ENCODE measurements at places on chromosomes 11 and 22.

GRCh38 chr22:49997251-49997599 is 15.3 kb downstream of the IL17REL start:
- DNase-seq, result no peak

- DNase-seq, result no peak
Measured at GRCh38 chr11:65593518-65594414, 1.8 kb downstream of the KCNK7 start.

GRCh38 chr11:63769714-63770455 is 1.3 kb upstream of the ZFTA start:
- no peak for DNase-seq

DNA sequence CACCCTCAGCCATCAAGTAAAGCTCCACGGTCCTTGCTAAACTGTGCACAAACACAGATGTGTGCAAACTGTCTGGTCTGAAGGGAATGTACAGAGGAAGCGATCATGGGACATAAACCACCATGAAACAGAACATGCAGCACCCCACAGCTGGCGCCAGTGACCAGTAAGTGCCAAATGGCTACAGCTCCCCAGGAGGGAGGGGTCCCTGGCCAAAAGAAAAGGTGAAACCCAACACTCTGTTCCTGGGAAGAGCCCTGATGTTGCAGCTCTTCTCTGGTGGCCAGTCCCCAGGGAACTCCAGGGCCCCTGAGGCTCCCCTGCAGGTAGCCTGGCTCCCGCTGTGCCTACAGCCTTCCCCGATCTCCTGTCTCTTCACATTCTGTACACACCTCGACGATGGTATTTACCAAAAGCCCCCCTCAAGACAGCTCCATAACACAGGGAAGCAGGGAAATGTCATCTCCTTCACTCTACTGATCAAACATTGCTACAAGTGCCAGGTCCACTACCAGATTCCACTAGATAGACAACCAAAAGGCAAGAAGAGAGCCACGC is 2.9 kb downstream of the DGCR6L start:
- no peak for DNase-seq

DNA sequence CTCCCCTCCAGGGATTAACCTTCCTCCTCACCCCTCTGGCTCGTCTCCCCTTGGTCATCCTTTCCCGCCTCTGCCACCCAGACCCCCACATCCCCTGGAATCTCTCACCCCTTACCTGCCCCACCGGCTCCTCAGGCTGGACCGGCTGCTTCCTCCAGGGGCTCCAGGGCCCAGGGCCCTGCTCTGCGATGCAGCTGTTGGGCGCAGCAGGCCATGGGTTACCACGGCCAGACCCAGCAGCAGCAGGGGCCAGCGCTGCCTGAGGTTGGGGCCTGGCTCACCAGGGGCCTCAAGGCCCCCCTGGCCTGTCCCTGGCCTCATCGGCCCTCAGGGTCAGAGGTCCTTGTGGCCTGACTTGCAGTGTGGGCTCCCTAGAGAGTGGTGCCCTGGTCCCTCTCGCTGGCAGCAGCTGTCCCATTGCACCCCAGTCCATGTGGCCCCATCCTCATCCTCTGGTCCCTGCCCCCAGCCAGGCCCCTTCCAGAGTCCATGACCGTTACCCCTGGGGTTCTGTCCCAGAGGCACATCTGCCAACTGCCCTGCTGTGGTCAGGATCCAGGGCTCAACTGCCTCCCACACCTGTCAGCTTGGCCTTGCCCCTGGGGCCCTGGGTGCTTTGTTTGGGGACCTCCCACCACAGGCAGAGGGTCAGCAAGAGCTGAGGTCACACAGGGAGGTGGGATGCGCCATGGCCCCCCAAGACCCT is at the start of gene IGLL1:
TSS of gene IGLL1 (minus strand) at position 421 of the 706 bp plus-strand sequence. CDS start at position 321, 100 bp downstream.
- no peak for DNase-seq

DNA sequence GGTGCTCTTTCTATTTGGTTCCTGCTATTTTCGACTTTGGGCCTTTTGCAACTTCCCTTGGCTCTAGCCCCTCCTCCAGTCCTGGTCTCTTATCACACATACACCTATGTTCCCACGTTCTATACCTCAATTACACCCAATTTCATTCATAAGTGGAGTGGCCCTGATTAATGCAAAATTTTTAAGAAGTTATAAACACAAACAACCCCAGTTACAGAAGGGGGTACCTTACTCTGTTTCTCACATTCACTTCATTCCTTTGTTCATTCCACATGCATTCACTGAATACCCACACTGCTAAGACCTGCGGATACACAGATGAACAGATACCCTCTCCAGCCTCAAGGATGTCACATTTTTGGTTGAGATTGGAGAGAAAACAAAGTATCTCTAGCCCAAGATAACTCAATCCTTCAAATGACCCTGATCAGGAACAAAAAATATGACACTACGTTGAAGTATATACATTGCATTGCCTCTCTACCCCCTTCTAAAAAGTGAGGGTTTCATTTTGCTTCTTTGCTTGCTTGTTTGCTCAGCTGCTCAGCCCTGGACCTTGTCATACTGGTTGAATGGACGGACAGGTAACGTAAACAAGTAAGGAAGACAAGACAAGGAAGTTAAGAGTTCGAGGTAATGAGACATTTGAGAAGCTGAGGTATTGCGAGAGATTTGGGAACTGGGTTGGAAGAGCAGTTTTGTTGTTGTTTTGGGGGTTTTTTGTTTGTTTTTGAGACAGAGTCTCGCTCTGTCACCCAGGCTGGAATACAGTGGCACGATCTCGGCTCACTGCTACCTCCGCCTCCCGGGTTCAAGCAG is 3.6 kb upstream of the VPS37C start:
- no peak for DNase-seq

DNA sequence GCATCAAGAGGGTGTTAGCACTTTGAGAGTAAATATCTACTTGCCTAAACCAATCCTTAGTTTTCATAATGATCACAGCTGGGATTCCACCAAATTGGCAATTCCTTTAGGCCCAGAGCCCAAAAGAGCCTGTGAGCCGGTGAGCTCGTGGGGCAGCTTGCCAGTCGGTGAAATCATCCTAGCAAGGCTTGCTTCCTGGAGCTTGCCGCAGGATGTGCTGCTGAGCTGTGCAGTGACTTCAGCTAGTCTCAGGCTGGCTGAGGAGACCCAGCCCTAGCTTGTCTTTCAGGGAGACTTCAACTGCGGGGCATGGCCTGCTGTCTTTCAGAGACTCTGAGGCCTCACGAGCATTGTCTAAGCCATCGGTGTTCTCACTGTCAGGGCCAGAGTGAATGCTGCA is 73.6 kb upstream of the SUSD2 start:
- DNase-seq, result no peak

DNA sequence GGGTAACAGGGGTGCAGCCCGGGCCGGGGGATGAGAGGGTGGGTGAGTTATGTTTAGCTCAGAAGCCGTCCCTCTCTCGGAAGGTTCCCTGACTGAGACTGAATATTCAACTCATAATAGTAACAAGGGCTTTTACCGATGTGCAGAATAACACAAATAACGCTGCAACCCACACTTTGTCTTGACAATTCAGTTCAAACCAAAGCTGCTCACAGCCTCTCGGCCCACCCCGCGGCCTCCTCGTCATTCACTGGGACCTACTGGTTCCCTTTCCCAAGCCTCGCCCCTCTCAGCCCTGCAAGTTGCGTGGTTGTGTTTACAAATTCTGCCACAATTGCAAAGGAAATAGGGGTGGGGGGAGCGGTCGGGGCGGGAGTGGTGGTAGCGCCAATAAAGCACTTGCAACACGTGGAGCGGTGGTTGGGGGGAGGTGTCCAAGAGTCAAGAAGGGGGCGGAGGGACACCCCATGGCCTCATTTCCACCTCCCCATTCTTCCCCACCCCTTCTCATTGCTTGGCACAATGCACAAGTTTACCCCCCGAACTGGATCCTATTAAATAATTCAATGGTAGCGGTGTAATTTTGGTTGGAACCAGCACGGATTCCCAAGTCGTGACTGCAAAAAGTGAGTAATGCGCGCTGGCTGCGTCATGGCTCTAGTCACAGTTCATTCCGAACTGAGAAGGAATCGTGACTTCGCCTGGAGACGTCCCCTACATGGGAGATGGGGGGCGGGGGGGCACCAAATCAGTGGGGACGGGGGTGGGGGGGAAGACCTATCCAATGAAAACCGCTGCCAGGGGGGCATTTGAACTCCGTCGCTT is 102.0 kb upstream of the HSD17B12 start:
- no peak for DNase-seq

DNA sequence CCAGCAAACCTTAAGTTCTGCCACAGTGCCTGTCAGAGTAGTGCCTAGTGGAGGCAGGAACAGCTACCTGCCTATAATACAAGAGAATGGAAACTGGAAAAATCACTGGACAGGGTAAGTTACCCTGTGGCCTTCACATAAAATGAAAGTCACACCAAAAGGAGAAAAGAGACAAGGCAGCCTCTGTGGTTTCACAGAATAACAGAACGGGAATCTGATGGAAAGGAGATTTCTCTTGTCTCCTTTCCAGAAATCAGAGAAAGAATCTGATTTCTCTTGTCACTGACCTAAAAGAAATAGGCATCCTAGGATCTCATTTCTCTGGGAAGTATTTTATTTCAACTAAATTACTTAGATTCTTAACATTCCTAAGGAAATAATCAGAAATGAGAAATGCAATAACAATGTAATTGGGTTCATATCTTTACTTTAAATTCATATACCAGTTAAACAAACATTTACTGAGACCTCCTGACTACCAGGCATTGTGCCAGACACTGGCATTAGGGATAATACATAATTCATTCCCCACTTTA is 41.6 kb downstream of the PRCP start:
- no peak for DNase-seq

- DNase-seq, result no peak
Measured at GRCh38 chr11:28878025-28878424, 769.8 kb downstream of the METTL15 start.

- no peak for DNase-seq
Measured at GRCh38 chr11:8204596-8204995, 35.8 kb upstream of the RIC3 start.

GRCh38 chr22:49322231-49322630 is 505.4 kb downstream of the BRD1 start:
- DNase-seq, result no peak

DNA sequence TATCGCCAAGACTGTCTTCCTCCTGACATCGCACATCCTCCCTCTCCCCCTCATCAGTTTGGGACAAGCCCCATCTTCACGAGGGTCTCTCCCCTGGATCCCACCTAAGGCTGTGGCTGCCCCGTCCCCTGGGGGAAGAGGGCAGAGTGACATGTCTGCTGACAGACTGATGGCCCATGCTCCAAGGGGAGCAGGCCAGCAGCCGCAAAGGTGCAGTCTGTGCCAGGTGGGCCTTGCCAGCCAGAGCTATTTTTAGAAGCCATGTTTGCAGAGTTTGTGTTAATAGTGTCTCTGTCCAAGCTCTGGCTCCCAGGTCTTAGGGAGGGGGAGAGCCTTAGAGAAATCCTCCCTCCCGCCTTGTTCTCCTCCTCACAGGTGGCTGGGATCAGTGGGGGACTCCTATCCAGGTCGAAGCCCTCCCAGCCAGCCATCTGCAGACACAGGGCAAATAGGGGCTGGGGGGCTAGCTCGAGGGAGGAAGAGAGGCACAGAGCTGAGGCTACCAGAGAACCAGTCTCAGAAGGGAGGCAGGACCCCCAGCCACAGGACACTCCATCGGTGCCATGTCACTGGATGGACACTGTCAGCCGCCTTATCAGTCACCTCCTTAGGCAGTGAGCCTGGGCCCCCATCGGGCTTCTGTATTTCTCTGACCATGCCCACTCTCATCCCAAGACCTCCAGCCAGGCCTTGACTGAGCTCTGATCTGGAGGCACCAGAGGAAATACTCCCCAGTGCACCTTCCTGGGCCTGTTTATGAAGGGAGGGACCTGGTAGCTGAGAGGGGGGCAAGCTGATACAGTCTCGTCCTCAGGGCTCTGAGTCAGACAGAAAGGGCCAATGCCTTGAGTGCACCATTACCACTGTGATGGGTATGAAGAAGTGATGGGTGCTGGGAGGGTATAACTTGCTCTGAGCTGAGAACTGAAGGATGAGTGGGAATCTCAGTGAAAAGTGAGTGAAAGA is 49.3 kb downstream of the CHRDL2 start:
- DNase-seq, result no peak

GRCh38 chr11:119338965-119339588 is 1.6 kb downstream of the C1QTNF5 start:
- no peak for DNase-seq

- no peak for DNase-seq
Measured at GRCh38 chr22:28742562-28742962, 723 bp downstream of the HSCB start.

DNA sequence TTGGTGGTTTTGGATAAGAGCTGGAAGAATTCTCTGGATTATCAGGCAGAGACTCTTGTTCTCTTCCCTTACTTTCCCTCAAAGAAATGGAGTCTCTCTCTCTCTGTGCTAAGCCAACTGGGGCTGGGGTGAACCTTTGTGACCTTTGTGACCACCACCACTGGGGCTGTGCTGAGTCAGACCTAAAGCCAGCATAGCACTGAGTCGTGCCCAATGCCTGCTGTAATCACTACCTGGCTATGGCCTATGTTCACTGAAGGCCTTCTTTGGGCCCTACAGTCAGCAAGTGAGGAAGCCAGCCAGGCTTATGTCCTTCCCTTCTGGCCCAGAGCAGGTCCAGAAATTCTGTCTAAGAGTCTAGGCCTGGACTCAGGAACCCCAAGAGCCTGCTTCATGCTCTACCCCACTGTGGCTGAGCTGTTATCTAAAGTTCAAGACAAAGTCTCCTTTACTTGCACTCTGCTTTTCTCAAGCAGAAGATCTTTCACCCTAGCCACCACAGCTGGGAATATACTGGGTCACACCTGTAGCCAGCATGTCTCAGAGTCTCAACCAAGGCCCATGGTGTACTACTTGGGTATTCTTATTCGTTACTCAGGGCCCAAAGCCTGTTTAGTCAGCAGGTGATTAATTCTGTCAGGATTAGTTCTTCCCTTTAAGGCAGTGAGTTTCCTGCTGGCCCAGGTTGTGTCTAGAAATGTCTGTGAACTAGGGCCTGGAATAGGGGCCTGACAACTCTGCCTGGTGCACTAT is 86.0 kb downstream of the EHF start:
- DNase-seq, result no peak

DNA sequence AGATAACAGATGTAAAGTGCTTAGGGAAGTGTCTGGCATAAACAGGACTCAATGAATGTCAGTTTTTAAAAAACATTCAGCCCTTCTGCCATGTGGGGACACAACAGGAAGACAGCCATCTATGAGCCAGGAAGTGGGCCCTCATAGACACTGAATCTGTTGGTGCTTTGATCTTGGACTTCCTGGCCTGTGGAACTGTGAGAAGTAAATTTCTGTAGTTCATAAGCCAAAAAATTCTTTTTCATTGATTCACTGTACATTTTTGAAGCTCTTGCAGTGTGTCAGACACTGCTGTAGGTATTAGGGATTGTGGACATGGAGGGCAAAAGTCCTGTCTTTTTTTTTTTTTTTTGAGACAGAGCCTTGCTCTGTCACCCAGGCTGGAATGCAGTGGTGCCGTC is 188.6 kb downstream of the HIPK3 start:
- DNase-seq, result no peak

GRCh38 chr22:17013396-17014100 is 5.5 kb upstream of the GAB4 start:
- no peak for DNase-seq

GRCh38 chr11:12248330-12248729 is 129.0 kb upstream of the PARVA start:
- no peak for DNase-seq

GRCh38 chr22:45598596-45599217 is 72.9 kb upstream of the ATXN10 start:
- DNase-seq, result no peak

All from GM12891 (cell line).